Neural crest cell (in vitro differentiated cells): ENCODE measurements at places on chromosomes 13 and 19.

- no peak for DNase-seq
Measured at GRCh38 chr13:79548902-79549301, 67.9 kb downstream of the NDFIP2 start.

DNA sequence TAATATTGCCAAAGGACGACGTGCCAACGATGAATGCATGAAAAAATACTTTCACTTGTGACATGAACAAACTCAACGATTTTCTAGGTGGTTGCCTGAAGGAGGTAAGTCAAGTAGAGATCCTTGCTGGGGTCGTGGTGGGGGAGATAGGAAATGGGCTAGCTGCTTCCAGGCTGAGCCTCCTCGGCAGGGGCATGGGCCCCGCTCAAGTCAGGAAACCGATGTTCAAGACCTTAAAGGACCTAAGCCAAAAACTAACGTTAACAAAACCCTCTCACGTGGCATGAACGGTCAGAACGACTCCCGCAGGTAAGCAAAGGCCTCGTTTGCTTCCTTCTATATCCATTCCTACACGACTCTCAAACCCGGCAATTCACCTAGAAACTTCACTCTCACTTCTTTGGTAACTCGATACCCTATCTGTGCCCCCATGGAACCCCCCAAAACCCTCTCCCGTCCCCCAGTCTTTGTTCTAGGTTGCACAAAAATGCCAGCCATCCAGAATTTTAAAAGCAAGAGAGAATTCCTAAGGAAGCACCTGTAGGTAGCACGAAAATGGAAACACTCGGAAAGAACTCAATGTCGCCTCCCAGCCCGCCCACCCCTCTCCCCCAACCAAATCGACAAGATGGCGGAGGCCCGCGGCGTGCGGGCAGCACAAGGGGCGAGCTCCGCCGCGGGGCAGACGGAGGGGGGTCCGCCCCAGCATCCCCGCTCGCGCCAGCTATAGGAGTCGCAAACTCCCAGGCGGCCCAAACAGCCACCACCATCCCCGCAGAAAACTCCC, 13.6 kb downstream of the ACP4 start:
- DNase-seq, result no peak

GRCh38 chr13:30615481-30615865, 2.2 kb upstream of the USPL1 start:
- no peak for DNase-seq

DNA sequence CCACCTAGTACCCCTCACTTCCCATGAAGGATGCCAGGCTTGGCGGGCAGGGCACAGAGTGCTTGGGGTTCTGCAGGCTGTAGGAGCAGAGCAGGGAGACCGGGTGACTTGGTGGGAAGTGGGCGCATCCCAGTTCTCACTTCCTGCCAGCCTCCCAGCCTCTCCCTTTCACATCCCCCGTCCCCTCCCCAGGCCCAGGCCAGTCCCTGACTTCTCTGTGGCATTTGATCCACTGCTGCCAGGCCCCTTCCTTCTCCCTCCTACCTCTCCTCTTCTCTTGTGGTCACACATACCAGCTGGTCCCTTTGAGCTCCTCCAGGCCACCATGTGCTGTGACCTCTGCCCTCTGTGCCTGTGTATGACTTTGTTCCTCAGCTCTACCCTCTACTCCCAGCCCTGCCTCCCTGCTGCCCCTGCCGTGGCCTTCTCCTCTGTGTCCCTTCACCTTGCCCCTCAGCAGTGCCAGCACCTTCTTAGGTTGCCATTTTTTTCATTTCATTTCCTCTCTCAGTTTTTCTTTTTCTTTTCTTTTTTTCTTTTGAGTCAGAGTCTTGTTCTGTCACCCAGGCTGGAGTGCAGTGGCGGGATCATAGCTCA, 19.5 kb downstream of the MYO1F start:
- no peak for DNase-seq

GRCh38 chr19:1408300-1409203, 1.2 kb downstream of the DAZAP1 start:
- DNase-seq, result peak; percentile 30

- DNase-seq, result peak; percentile 34
Measured at GRCh38 chr19:8085598-8086408, 33.2 kb downstream of the CCL25 start.

DNA sequence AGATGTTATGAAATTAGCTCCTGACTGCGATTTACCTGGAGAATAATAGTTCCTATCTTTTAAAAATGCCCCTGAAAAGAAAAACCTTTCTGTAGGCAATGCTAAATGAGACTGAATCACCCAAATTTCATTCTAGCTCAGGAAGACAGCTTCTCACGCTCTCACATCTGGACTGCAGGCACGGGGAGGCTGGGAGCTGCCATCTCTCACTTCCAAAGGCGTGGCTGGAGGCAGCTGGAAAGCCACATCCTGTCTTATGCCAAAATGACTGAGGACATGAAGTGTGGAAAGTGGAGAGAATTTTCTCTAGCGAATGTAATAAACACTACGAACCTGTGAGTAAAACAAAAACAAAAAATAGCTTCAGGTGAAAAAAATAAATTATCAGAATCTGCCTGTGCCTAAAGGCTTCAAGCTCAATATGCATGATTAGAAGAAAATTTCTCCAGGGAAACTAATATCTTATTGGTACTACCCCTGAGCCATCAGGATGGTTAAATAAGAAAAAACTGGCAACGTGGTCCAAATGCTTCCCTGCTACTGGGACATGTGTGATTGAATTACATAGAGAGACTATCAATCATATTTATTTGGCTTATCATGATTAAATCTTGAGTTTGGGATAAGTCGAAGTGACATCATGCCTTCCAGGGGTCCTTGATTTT, 58.1 kb upstream of the UBL3 start:
- DNase-seq, result no peak

DNA sequence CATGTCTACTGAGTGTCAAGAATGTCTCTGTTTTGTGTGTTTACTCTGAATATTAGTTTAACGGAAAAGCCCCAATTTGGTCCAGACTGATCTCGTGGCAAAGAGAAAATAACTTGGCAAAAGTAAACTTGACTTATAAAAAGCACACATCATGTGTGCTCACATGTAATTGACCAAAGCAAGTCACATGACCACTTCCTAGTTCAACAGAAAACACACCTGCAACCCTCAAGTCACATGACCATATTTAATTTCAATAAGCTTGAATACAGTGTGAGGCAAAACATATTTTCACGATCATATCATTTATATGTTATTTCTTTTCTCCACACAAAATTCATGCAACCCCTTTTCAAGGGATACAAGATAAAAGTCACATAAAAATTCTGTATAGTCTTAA, 662.4 kb downstream of the SLITRK1 start:
- DNase-seq, result no peak
